ENCODE measurements at places on chromosomes 3 and 15. TPM values are rescaled to one million over a fixed set of nuclear protein-coding genes. Genes with fewer than 3 reads are reported as not detected.
A peak's percentile ranks its signal among the peaks of the same experiment; 100 is the strongest.

Gene CALML4
- 7.5 TPM for polyA plus RNA-seq

Gene SLC22A13
- 0.18 TPM for polyA plus RNA-seq

Gene RTP1
- polyA plus RNA-seq, result not detected

Gene SPINT1
- 0.48 TPM for polyA plus RNA-seq

Gene CISH
- polyA plus RNA-seq, result 10.8 TPM

Gene APOD
- 36.4 TPM for polyA plus RNA-seq

Gene MAP2K1
- 98.1 TPM for polyA plus RNA-seq

Gene ZDHHC23
- 1.6 TPM for polyA plus RNA-seq

Gene PYGO1
- 10.5 TPM for polyA plus RNA-seq

Gene HES1
- 28.6 TPM for polyA plus RNA-seq

DNA sequence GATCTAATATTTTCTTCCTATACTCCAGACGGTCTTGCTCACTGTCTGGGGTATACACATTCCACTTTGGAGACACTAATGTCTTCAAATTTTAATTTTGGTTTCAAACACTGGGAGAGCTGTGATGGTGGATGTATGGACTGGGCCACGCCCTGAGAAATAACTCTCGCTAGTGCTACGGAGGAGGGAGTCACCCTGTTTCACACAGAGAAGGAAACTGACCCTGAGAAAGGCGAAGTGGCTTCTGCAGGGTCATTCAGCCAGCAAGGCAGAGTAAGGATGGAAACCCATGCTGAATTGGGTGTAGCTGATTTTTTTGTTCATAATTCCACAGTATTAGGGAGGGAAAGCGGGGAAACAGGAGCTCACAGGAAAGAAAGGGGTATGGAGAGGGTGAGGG lies 8.6 kb upstream of the SKIC8 start:
- DNase-seq, result peak; percentile 25

DNA sequence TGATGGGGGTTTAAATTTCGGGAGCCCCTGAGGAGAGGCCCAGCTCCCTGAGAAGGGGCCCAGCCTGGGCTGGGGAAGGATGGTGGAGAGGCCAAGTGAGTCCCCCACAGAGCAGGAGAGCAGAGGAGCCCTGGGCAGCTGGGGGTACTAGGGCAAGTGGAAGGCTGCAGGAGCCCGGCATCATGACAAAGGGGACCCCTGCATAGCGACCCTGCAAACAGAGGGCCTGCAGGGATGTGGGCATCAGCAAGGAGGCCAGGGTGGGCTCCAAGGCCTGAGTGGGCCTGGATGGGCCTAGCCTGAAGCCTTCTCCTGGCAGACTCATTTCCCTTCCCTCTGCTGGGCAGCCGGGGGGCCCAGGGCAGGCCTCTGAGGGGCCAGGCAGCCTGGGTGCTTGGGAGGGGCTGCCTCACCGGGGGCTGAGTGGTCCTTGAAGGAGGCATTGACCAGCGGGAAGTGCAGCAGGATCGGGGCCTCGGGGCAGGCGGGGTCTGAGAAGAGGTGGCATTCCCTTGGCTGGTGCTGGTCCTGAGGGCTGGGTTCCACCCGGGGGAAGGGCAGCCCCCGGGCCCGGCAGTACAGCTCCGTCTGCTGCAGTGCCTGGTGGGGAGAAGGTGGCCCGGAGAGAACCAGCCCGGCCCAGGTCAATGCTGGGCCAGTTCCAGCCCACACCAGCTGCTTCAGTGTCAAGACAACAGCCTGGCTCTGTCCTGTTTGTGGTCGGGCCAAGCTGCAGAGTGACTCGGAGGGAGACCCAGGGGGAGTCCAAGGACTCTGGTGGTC lies 24.7 kb downstream of the PLA2G4D start:
- no peak for DNase-seq

DNA sequence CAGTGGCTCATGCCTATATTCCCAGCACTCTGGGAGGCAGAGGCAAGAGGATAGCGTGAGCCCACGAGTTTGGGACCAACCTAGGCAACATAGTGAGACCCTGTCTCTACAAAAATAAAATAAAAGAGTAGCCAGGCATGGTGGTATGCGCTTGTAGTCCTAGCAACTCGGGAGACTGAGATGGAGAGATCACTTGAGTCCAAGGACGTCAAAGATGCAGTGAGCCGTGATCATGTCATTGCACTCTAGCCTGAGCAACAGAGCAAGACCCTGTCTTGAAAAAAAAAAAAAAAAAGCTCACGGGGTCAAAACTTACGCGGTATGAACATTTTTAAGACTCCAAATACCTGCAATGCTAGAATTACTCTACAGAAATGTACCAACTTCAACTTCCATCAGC lies 37.1 kb upstream of the COLQ start:
- no peak for DNase-seq

GRCh38 chr3:126130981-126131745 lies 47.2 kb upstream of the SLC41A3 start:
- no peak for DNase-seq

DNA sequence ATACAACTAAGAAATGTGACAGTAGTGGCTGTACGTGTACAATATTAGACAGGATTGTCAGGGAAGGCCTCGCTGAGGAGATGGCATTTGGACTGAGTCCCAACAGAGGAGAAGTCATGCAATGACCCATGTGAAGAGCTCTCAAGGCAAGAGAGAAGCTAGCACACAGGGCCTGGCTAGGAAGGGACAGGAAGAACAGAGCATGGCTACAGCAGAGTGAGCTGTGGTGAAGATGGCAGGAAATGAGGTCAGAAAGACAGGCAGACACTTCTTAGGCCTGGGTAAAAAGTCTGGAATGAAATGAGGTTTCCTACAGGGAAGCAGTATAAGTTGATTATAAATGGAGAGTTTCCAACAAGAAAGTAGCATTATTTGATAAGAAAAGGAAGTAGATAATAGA lies 33.2 kb upstream of the LEKR1 start:
- DNase-seq, result no peak

GRCh38 chr3:183278479-183279088 lies 25.5 kb downstream of the B3GNT5 start:
- DNase-seq, result no peak

GRCh38 chr3:153429821-153430220 lies 267.8 kb downstream of the RAP2B start:
- peak; percentile 17 for DNase-seq

GRCh38 chr15:65231306-65231705 lies 20.0 kb upstream of the CILP start:
- no peak for DNase-seq

DNA sequence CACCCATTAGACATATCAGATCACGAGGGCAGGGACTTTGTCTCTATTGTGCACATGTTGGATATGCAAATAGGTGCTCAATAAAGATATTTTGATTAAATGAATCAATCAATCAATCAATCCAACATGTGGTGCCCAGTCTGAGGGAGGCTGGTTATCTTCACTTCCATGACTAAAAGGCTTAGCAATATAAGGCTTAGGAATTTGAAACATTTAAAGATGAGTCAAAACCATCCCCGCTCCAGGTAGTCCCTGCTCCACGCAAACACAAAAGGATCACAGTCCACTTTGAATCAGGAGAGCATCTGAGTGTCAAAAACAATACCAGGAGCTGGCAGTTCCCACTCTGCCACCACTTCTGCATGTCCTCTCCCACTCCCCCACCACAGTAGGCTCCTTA lies 25.8 kb upstream of the PRICKLE2 start:
- no peak for DNase-seq

DNA sequence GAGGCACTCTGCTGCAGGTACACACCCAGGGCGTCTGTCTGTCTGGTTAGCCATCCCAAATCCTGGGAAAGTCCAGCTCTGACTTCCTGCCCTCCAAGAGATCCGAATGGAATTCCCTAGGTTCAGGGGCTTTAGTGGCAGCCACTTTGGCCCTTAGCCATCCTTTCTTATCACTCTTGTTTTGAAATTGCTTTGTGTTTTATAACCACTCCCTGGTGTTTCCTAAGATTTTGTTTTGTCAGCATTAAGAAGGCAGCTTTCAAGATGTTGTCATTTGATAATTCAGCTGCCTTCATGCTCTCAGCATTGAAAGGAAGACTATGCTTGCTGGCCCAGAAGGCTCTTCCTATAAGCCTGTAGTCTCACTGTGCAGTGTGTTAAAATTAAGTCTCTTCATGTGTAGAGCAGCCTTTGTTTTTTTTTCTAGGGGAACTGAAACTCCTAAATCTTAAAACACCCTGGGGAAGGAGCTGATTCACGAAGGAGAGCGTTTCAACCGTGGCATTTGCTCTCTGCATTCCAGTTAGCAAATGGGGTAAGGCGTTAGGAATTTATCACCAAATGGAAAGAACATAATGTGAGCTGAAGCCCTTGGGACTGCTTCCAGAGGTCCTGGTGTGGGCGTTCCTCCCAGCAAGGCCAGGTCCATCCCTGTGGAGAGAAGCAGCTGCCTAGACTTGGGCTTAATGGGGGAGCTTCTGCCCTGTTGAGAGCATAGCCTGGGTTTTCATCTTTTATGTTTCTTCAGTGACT lies 14.2 kb upstream of the CLEC3B start:
- DNase-seq, result peak; percentile 76

DNA sequence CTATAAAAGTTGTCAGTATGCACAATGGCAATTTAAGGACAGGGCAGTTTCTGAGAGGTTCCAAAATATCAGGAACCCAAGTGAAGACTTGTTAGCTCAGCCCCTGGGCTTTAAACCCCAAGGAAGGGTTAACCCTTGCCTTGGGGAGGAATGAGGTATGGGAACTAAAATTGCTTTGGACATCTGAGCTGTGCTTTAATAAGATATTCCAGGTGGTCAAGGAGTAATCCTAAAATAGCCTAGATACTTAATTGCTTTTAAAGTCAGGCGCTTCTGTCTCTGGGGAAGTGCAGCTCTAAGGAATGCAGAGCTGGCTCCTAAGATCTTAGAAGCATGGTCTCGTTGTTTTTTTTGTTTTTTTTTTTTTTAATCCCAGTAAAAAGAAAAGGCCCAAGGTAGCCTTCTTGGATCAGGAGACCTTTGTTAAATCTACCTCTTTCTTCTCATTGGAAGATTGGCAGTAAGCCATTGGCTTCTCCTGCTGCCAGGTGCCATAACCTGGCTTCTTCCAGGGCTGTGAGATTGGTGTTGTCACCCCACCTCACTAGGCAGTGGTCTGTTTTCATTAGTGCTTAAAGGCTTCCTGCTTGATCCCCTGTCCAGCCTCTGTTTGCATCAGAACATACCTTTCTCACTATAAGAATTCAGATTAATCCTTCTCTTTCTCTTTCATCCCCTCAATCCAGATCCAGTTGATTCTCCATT lies 24.5 kb downstream of the ARID3B start:
- DNase-seq, result no peak

GRCh38 chr3:124885466-124886167 lies 1.5 kb downstream of the ITGB5 start:
- DNase-seq, result no peak

DNA sequence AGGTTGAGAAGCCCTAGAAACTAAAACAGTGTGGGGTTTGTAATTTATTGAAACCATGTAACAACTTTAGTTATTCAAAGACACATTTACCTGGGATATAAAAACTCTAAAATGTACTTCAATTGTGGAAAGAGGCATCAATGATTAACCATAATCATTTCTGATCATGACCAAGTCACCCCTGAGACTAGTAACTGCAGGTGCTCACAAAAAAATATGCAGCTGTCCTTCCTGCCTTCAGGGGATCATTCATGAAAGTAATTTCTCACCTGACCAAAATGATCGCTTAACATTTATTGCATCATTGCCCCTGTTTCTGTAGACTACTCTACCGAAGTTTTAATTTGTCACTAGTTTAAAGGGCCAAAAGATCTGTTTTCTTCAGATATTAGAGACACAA lies 9.0 kb downstream of the ACP3 start:
- DNase-seq, result no peak

DNA sequence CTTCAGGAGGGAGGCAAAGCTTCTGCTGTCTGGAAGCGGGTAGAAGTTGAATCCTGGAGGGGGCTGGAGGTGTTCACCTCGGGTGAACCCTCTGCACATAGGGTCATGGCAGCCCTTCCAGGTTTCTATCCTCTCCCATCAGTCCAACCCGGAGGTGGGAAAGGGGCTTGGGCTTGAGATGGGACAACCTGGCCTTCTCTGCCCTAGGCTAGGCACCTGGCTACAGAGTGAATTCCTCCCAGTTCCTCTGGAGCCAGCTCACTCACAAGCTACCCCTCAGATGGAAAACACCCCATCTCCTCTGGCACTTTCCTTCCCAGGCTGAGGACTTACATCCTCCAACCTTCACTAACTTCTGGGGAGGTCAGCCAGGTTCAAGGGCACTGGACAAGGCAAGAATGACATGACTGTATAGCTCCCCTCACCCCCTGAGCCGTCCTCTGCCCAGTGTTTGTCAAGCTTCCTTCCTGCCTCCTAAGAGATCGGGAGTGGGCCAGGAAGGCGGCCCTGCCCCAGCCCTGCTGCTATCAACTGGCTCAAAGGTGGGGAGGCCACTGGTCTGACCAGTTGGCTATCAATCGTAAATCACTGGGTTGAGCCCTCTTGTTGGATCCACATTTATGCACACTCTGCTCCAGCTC lies 45.8 kb downstream of the KLF15 start:
- no peak for DNase-seq

GRCh38 chr3:184360070-184360928 lies 1.1 kb downstream of the CLCN2 start:
- DNase-seq, result no peak

Data from muscle of back (tissue), 13 donors.